ENCODE measurements at places on chromosomes 3 and 15.

- DNase-seq = no peak
Observed at GRCh38 chr15:47987908-47988532, 132.8 kb upstream of the SLC24A5 start.

DNA sequence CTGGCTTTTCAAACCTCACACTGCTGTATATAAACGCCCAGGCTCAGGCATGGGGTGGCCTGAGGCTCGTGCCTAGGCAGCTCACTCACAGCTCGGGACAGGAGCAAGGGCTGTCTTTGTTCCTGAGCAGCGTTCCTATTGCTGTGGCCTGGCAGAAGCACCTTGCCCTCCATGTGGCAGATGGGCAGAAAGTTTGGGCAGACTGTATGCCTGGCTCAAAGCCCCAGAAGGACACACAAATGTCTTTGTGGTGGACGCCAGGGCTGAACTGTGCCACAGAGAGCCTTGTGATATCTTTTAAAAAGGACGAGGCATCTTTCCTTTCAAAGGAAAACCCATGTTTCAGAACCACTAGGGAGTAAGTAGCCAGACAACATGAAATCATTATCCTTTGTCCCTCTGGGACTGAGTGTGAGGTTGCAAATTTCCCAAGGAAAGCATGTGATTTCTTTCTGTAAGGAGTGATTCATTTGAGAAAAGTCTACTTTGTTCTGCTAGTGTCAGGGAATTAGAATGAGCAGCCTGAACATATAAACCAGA lies 29.3 kb upstream of the UBE2E1 start:
- DNase-seq = no peak

- no peak for DNase-seq
Observed at GRCh38 chr15:68241088-68241935, 11.8 kb upstream of the CLN6 start.

DNA sequence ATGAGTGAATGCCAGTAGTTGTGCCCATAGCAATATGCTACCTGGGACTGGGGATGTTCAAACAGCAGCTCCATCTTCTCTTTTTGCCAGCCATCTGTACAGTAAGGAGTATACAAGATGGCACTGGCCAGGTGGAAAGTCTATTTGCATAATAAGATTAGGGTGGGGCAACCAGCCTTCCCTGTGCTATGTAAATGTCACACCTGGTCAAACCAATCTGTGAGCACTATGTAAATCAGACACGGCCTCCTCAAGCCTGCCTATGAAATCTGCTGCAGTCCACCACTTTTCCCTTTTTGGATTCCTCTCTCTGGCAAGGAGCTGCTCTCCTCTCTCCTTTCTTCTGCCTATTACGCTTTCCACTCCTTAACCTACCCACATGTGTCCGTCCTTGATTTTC lies 53.0 kb downstream of the C3orf80 start:
- DNase-seq = no peak

- no peak for DNase-seq
Observed at GRCh38 chr3:102505542-102505941, 70.7 kb downstream of the ZPLD1 start.

DNA sequence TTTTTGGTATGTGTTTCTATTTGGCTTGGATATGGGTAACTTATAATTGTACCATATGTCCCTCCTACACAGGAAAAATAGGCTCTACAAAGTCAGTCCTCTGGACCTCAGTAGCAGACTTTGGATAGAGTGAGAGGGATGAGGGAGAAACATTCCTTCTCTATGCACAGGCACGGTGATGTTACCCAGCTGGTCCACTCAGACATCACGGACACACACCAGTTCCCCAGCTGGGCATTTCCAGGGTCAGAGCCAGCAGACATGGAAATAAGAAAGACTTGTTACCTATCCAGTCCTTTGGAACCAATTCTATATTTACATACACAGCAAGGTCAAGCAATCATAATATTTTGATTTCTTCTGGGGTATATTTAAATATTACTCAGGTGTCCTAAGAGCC lies 433.1 kb upstream of the KCNMB2 start:
- no peak for DNase-seq

DNA sequence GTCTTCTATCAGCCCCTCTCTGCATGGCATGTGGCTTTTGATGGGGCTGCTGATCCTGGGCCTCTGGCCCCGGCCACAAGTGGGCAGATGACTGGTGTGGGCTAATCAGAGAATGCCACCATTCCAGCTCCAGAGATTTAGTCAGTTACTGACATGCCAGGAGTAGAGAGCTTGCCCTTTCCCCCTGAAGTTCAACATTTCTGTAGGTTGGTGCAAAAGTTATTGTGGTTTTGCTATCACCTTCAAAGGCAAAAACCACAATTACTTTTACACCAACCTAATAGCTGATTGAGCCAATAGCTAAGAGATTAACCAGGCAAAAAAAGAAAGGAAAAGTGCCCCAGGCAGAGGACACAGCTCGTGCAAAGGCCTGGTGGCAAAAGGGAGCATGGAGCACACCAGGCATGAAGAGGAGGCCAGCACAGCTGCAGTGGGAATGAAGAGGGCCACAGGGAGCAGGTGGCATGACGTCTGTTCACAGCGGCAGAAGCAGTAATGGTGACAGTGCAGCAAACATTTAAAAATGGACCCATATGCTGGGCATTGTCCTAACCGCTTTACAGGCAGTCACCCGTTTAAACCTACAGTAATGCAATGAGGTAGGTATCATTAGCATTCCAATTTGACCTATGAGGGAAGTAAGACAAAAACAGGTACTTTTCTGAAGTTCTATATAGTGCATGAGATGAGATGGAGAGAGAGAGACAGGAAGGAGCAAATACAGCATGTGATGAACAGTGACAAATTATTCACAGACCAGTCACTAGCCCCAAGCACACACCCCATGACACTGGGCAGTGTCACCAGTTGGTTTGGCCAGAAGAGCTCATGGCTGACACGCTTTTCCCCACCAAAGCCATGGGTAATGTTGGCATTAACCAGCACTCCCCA lies 373.0 kb upstream of the PROK2 start:
- no peak for DNase-seq

DNA sequence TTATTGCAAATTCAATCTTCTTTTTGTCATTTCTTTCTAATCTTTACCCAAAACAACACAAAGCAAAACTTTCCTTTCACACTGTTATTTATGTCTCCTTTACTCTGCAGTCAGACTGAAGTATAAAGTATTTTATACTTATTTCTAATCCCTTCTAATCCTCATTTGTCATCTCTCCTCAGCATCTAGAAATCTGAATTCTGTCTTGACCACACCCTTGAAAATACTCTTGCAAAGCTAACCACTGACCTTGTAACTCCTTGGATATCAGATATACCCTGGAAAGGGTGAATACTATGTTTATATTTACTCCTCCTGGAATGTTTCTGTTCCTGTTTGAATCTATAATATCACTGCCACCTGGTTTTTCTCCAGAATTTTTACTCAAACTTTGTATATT lies 481.1 kb downstream of the ZNF385D start:
- DNase-seq = no peak

DNA sequence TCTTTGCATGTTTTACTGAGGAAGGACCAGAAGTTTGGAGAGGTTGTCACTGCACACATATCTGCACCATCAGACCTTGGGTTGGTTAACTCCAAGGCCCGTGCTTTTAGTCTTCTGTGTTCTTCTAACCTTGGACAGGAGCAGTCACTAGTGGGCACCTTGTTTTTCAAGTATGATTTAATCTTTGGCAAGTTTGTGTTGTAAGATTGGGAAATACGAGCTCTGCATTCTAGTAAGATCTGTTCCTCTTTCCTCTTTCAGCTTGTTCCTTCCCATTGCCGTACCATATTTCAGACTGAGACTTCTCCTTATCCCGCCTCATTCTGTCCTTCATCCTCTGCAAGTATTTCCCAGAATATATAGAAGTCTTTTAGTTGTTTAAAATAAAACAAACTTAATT lies 5.1 kb downstream of the TMOD2 start:
- DNase-seq = no peak

- no peak for DNase-seq
Observed at GRCh38 chr3:195023989-195024388, 247.0 kb downstream of the XXYLT1 start.

GRCh38 chr3:66450390-66451022 lies 50.3 kb downstream of the LRIG1 start:
- DNase-seq = no peak

DNA sequence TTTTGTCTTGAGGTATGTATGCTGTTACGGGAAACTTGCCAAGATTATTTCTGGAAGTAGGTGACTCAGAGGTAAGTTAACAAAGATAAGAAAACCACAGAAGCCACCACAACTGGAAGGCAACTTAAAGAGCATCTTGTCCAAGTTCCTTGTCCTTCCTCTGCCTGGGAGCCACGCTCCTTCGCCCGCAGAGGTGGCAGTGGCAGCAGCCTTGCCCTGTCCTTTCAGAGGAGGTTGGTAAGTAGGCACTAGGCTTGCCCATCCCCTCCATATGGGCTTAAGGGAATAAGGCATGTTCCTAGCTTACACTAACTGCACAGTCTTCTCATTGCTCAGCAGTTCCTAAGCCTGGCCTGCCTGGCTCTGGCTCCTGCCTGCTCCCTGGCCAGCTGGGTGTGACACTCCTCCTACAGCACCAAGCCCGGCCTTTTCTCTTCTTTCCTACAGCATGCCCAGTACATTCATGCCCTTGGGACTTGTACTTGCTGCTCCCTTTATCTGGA lies 48.0 kb upstream of the RAB6B start:
- DNase-seq = no peak

DNA sequence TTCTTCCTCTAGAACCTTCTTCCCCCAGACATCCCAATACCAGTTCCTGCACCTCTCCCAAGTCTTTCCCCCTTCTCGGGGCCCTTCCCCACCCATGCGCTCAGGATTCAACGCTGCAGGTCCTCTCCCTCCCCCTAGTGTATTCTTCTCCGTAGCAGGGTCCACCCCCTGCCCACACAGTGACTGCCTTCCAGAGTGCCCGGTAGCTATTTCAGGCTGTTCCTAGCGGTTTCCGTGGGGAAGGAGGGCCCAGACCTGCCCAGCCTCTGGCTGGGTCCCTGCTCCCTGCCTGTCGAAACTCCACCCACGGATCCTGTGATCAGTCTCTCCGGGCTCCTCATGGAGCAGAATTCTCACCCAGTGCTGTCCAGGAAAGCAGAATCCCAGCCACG lies 45.2 kb upstream of the SEC61A1 start:
- no peak for DNase-seq

All from stimulated activated CD4-positive, alpha-beta T cell treated with anti-CD3 and anti-CD28 coated beads, Interleukin-4, amount 100 ng/mL, for 1 hour (primary cell).